Dermis blood vessel endothelial cell (primary cell): ENCODE measurements at places on chromosomes 2 and 18.

- no peak for DNase-seq
Measured at GRCh38 chr2:118969734-118970395, 27.9 kb downstream of the MARCO start.

- DNase-seq: no peak
Measured at GRCh38 chr18:260547-260946, 7.3 kb downstream of the THOC1 start.

GRCh38 chr2:62733546-62733945 is 28.0 kb downstream of the EHBP1 start:
- DNase-seq: no peak

- no peak for DNase-seq
Measured at GRCh38 chr2:100334929-100335328, 12.6 kb upstream of the LONRF2 start.

GRCh38 chr2:226121046-226121738 is 678.4 kb downstream of the IRS1 start:
- no peak for DNase-seq

DNA sequence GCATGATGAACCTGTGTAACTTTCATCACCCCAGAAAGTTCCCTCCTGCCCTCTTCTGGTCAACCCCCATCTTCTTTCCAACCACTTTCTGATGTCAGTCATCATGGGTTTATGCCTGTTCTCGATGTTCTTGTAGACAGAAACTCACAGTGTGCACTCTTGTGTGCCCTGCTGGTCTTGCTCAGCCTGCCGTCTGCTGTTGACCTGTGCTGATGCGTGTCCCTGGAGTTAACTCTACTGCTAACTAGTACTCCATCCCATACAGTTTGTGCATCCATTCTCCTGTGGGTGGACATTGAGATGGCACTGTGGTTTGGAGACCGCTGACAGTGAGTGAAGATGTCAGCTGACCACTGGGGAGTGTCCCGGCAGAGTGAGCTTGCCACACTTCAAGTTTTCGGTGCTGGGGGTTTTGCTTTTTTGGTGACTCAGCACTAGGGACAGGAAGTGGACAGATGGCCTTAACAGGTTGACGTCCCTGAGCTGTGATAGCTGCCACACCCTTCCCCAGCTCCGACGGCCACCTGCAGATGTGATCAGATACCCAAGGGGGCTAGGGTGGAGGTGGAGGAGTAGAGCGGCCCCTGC is 14.8 kb downstream of the KLHL29 start:
- no peak for DNase-seq

DNA sequence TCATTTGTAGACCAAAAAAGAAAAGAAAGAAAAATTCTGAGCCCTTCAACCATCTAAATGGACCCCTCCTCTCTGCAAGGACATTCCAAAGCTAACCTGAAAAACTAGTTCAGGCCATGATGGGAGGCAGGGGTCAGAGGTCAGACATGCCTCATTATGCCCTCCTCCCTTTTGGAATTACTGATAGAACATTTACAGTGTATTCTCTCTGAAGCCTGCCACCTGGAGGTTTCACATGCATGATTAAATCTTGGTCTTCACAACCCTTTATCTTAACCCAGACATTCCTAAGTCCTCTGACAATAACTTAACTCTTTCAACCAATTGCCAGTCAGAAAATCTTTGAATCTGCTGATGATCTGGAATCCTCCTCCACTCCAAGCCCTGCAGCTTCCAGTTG is 86.0 kb downstream of the SPP2 start:
- DNase-seq: peak; percentile 25

DNA sequence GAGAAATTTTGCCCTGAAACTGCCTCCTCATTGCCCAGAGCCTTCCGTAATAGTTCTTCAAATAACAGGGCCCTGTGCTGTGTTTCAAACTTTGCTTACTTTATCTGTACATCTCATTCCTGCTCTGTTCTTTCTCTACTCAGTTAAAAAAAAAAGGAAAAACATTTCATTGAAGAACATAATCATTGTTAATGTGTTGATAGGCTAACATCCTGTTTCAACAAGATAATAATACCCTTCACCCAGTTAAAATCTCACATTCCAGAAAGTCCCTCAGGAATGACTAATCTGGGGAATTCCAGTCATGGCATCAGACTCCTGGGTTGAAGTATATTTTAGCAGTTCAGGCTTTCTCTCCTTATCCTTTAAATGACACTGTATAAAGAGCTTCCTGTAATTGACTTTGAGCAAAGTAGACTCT is 45.6 kb upstream of the ITGAV start:
- peak; percentile 93 for DNase-seq

- DNase-seq: peak; percentile 36
Measured at GRCh38 chr2:88692187-88692586, 714 bp downstream of the RPIA start.

DNA sequence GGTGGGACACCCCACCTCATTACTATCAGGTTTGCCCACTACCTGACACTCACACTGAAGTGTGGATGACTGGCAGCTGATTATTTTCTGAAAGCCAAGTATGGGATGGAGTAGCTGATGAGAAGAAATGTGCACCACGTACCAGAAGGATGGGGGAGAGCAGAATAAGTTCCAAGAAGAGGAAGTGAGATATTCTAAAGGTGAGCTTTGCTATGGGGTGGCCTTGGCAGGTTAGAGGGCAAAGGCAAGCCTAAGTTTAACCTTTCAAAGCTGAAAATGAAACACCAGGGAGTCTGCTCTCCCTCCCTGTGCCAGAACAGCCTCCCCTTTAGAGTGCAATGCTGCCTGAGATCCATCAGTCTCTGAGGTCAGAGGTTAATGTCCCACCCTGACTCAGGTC is 196.1 kb upstream of the OSR1 start:
- no peak for DNase-seq

GRCh38 chr2:207252979-207253645 is 87.4 kb upstream of the KLF7 start:
- no peak for DNase-seq
